Natural killer cell treated with Interleukin-12 subunit alpha and Interleukin-12 subunit beta and Interleukin-15 and Interleukin-18, amount 100 ng/mL, for 72 hours (primary cell): ENCODE measurements at places on chromosomes 2 and 18. TPM values are rescaled to one million over a fixed set of nuclear protein-coding genes. Genes with fewer than 3 reads are reported as not detected.

Gene ERFE
- total RNA-seq: 0.20 TPM

Gene PAX3
- not detected for total RNA-seq

Gene RNF152
- 0.95 TPM for total RNA-seq

Gene OTX1
- total RNA-seq: 0.75 TPM

Gene UCN
- 1.3 TPM for total RNA-seq

Gene TEKT4
- total RNA-seq: not detected

Gene HRH4
- 0.53 TPM for total RNA-seq

Gene ANKAR
- 4.4 TPM for total RNA-seq

Gene RAX
- not detected for total RNA-seq

Gene RAMP1
- total RNA-seq: 7.4 TPM

Gene SMC6
- 30.4 TPM for total RNA-seq

Gene OSGEPL1
- 11.0 TPM for total RNA-seq

Gene FAM161A
- 2.2 TPM for total RNA-seq

DNA sequence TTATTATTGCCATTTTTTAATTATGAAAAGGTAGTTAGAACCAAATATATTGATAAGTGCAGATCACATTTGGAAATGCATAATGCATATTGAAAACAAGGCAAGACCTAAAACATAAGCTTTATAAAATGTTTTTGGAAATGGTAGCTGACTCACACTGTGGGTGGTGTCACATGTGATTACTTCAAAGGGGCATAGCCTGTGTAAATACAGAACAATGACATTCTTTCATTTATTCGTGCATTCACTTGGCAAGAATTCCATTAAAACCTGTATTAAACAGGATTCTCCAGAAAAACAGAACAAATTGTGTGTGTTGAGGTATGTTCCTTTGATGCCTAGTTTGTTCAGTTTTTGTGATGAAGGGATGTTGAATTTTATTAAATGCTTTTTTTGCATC, 427.3 kb upstream of the ST6GAL2 start:
- no peak for DNase-seq

DNA sequence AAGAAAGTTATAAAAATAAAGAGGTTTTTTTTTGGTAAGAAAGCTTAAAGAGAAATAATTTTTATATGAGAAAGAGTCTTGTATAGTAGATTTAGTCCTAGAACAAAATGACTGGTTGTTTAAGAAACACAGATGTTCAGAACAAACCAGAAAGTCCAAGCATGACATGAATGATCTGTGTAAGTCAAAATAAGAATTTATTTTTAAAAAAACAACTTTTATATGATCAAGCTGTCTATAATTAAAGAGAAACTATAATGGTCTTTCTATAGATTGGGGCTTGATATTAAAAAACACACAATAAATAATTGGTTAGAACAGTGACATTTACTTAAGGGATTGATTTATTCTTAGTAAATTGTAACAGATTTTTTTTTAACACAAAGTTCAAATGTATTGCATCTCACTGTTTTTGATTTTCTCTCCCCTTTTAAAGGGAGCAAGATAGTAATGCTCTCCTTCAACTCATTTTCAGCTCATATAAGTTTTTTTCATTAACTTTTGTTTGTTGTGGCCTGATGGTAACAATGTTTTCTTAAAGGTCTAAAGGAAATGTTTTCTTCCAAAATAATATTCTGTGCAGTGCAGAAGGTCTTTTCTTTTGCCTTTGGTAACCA, 1256.8 kb downstream of the LRP1B start:
- DNase-seq: no peak

GRCh38 chr2:151098841-151099240, 162.8 kb downstream of the RBM43 start:
- DNase-seq: no peak

DNA sequence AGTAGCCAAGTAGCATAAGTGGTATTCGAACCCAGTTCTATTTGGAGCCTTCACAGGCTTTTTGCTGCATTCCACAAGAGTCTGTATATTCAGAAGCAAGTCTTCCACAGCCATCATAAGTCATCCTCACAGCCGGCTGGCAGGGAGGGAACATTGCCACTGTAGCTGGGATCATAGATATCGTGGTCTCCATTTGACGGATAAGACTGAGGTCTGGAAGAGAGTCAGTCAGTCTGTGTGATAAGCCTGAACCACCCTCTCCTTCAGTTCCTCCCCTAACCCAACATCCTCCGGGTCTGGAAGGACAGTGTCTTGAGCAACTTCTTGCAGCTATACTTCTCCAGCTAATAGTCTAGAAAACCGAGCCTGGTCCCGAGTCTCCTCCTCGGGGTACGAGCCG, 17.0 kb upstream of the C1QL2 start:
- DNase-seq: peak; percentile 29

- DNase-seq: no peak
These were observed 222.7 kb downstream of the CD226 start for GRCh38 chr18:69725009-69725408.

DNA sequence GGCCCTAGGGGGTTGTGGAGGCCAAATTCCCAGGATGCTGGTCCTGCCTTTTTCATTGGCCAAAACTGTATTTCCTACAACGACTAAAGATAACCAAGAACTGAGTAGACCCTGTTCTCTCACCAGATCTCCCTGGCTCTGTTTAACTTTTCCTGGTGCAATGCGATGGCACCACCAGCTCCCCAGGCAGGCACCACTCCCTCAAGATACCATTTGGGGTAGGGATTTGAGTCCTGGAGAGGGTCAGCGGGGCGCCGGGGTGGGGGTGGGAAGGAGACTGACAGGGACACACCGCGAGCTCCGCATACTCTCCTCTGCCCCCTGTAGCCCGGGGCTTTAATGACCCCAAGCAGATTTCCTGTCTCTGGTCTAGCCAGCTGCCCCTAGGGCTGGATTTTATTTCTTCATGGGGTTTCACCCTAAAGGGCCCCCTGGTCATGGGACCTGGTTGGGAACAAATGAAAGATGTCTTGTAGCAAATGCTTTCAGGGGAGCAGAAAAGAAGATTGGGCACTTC, 7.3 kb downstream of the SIX2 start:
- no peak for DNase-seq

- no peak for DNase-seq
These were observed 286.8 kb downstream of the MYCN start for GRCh38 chr2:16226943-16227664.

GRCh38 chr2:237471438-237472186, 15.4 kb upstream of the MLPH start:
- no peak for DNase-seq

DNA sequence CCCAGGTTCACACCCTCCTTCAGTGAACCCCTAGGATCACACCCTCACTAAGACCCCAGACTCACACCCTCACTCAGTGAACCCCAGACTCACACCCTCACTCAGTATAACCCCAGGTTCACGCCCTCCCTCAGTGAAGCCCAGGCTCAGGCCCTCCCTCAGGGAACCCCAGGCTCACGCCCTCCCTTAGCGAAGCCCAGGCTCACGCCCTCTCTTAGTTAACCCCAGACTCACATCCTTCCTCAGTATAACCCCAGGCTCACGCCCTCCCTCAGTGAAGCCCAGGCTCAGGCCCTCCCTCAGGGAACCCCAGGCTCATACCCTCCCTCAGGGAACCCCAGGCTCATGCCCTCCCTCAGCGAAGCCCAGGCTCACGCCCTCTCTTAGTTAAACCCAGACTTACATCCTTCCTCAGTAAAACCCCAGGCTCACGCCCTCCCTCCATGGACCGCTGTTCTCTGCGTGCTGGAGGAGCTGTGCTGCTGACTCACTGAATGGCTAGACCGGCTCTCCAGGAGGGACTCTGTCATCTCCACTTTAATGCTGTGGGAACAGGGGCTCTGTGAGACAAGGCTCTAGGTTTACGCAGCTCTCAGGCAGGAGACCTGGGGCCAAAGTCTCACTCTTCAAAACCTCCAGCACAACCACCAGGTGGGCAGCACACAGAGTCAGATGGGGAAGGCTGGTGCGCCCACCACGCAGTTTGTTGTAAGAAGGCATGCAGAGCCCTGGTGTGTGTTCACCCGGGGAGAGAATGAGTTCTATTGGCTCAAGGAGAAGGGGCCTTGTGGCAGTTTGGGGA, 506.9 kb upstream of the MYT1L start:
- DNase-seq: no peak

DNA sequence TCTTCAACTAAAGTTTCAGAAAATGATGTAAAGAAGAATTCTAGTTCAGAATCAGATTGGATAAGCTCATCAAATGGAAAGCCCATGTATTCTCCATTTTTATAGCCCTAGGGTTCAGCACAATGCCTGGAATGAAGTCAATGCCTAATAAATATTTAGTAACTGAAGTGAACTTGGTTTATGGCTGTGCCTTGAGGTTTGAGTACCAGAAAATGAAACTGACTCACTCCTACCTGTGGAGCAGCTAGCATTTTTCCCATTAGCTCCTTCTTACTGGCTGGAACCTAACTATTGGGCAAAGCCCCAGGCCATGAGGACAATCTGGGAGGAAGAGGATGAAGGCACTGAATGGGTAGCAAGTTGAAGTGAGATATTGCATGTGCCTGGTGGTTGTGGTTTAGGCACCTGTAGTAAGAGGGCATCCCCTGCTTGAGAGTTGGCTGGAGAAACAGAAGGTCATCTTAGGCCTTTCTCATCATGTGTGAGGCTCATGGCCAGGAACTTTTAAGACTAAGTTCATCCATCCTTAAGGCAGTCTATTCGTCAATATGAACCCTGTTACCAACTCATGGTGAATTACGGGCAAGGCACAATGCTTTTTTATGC, 85.0 kb upstream of the LYPD1 start:
- DNase-seq: no peak

DNA sequence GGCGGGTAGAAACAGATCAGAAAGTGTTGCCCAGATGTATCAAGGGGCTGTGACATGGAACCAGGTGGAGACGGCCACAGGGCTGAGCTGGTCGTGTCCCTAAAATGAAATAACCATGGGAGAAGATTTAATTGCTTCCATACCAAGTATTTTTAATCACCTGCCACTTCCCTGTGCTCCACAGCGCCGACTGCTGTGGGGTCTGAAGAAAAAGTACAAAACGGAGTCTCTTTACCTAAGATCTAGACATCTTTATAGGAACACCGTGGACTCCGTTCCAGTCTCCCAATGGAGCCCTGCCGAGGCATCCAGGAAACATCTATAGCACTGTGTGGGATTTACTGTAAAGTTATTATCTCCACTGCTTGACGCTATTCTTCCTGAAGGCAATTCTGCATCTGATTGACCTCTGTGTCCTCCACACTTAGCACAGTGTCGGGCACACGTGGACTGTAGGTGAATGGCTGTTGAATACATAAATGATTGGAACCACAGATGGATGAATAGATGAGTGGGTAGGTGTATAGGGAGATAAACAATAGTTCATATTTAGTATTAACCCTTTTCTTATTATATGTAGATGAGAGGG, 21.6 kb upstream of the GYPC start:
- no peak for DNase-seq

DNA sequence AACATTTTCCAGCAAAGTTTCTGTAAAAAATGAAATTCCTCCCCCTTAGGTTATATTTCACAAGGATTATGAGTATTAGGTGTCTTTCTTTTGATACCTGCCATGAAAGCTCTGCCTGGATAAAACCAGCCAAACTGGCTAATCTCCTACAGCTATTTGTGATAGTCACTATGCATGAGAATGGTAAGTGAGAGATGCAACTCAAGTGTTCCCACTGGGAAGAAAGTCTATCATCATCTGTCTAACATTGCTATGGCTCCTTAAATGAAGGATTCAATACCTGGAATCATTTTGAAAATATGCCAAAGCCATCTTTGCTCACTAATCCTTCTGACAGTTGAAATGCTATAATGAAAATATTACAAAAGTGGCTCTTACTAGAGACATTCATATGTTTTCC, 339.9 kb upstream of the LRRTM4 start:
- no peak for DNase-seq

- DNase-seq: no peak
These were observed 29.0 kb downstream of the TRABD2A start for GRCh38 chr2:84851876-84852275.

GRCh38 chr2:1856922-1857321, 112.6 kb upstream of the PXDN start:
- DNase-seq: no peak

DNA sequence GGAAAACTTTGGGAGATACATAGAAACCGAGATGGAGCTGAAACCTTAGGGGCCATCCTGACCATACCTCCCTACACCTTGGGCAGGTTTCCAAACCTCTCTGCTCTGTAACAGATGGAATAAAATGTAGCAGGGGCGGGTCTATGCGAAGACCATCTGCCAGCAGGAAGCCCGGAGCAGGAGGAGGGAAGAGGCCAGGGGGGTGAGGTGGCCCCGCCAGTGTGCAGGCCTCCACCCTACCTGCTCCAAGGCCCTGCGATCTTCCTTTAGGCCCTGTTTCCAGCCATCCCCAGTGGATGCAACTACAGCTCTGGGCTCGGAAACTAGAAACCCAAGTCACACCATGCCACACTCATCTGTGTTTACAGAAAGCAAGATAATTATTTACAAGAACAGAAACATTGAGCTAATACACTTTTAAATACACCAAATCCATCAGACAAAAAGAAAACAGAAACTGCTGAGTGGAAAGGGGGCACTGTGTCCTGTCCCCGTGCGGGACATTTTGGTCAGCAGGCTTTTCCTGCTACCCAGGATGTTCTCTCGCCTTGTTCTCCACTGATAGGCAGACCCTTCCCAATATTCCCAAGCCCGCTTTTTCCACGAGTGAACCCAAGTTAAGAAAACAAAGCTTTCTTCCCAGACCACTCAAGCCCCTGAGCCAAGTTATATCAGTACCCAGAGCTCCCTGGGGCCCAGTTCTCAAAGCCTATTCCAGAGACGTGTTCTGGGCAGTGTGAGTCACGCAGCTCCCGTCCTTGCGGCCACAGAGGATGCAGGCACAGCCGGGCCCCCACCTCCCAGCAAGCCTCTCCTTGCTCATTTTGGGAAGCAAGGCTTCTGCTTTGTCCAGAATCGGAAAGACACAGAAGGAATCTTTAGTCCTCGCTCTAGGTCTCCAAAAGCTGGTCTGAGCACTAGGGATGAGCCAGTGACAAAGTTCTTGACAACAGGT, 17.3 kb downstream of the CIB4 start:
- no peak for DNase-seq

DNA sequence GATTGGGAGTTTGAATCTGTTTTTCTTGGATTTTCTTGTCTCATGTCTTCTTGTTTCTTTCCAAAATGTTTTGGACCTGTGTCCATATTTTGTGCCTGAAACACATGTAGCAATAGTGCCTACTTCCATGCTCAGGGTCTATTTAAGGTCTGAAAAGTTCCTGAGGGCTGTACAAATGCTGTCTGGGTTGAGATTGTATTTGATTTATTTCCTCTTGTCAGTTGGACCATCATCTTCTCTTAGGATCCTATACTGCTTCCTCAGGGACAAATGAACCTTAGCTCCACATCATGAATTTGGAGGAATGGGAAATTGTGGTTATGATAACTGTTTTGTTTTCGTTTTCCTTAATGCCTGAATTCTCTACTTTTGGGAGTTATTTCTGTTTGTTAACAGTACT, 59.9 kb downstream of the UBR3 start:
- DNase-seq: no peak
